ENCODE measurements at places on chromosomes 12 and 14.

GRCh38 chr12:103905730-103906349, 24.4 kb upstream of the HSP90B1 start:
- no peak for DNase-seq

- no peak for DNase-seq
These were observed 228.9 kb downstream of the ANO2 start for GRCh38 chr12:5716201-5716600.

- DNase-seq = no peak
These were observed 234.8 kb downstream of the ZFP36L1 start for GRCh38 chr14:68558096-68558495.

GRCh38 chr12:108921946-108922345, 42.1 kb downstream of the DAO start:
- DNase-seq = no peak

- no peak for DNase-seq
These were observed 47.9 kb upstream of the ATF7IP start for GRCh38 chr12:14317362-14318146.
